ENCODE measurements at places on chromosomes 2 and 18. TPM values are rescaled to one million over a fixed set of nuclear protein-coding genes. Genes with fewer than 3 reads are reported as not detected.
A peak's percentile ranks its signal among the peaks of the same experiment; 100 is the strongest.

DNA sequence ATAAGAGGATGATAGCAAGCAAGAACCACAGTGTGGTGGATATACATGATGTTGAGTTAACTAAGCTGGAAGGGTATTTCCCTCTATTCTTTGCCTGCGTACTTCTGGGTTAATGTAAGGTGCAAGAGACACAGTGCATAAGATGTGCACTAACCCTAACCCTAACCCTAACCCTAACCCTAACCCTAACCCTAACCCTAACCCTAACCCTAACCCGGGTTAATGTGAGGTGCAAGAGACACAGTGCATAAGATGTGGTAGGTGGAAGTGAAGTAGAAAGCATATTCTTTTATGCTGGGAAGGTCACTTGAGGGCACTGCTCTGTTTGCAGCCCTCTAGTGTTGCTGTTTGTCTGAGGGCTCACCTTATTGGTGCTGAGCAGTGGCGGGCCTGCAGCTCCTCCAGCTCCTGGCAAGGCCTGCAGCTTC is 181.5 kb upstream of the ITGA4 start:
- DNase-seq: no peak

The DSG3 gene
- not detected for polyA plus RNA-seq

- DNase-seq: no peak
Observed at GRCh38 chr18:13437034-13437433, 218.5 kb downstream of the LDLRAD4 start.

GRCh38 chr18:179499-179898 is 21.1 kb downstream of the USP14 start:
- no peak for DNase-seq

DNA sequence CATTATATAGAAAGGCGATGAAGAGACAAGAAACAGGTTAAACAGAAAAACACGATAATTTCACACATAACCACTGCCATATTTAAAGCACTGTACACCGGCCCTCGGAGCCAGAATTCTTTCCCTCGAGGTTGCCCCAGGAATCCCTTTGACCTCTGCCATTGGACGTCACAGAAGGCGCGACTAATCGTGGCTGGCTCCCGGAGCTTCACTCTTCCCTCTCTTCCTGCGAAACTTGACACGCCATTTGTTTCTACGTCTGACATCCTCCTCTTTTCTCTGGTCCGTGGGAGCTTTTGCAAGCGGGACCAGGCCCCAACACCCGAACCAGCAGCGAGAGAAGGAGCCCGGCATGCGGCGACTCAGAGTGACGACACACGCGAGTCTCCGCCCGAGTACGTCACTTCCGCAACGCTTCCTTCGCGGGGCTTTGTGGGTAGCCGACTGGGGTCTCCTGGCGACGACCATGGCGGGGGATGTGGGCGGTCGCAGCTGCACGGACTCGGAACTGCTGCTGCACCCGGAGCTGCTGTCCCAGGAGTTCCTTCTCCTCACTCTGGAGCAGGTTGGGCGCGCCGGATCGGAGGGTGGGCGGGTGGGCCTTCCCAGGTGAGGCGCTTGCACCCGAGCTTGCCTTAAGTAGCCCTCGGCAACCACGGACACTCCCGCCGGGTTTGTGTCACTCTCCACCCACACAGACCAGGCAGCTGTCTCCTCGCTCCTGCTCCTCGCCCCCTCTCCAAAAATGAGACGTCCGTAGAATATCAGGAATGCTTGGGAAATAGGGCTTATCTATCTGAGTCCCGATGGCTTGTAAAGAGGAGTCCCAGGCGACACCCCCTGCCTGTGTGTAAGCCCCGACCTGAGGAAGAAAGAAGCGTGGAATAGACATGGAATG is at the start of gene C2orf49:
Gene C2orf49 (plus strand): TSS at position 419 of the 898 bp plus-strand sequence. CDS start 48 bp downstream, at position 467.
- peak; percentile 95 for DNase-seq

The SIX3 gene
- not detected for polyA plus RNA-seq

- no peak for DNase-seq
Observed at GRCh38 chr2:46118656-46119371, 178.4 kb upstream of the EPAS1 start.

GRCh38 chr2:233184669-233185068 is 66.8 kb upstream of the ATG16L1 start:
- no peak for DNase-seq

- DNase-seq: peak; percentile 44
Observed at GRCh38 chr2:19819097-19820065, 82.4 kb downstream of the TTC32 start.
